ENCODE measurements at places on chromosomes 16 and 17. TPM values are rescaled to one million over a fixed set of nuclear protein-coding genes. Genes with fewer than 3 reads are reported as not detected.

The ZNF594 gene
- total RNA-seq, result 8.0 TPM

The TBC1D3C gene
- not detected for total RNA-seq

The CACNG5 gene
- not detected for total RNA-seq

The NXPH3 gene
- 0.25 TPM for total RNA-seq

The NPIPA5 gene
- total RNA-seq, result 16.0 TPM

The CDH15 gene
- not detected for total RNA-seq

The HAP1 gene
- total RNA-seq, result 0.23 TPM

The C16orf92 gene
- not detected for total RNA-seq

The ANKRD40 gene
- total RNA-seq, result 39.4 TPM

The BAIAP3 gene
- total RNA-seq, result 0.21 TPM

The MSLN gene
- not detected for total RNA-seq

The ELP5 gene
- total RNA-seq, result 65.3 TPM

The SLC6A4 gene
- total RNA-seq, result 0.02 TPM

The SIAH1 gene
- total RNA-seq, result 17.0 TPM

The MILR1 gene
- 0.46 TPM for total RNA-seq

The EVPLL gene
- not detected for total RNA-seq

The RPUSD1 gene
- 35.1 TPM for total RNA-seq

The RFWD3 gene
- 101 TPM for total RNA-seq

The CEP295NL gene
- total RNA-seq, result not detected

The CDRT15 gene
- not detected for total RNA-seq

The PPP1R27 gene
- total RNA-seq, result not detected

The ARHGDIG gene
- 0.82 TPM for total RNA-seq

The MT1H gene
- not detected for total RNA-seq

The GCGR gene
- total RNA-seq, result not detected

The CDH8 gene
- not detected for total RNA-seq

The SKAP1 gene
- total RNA-seq, result 60.5 TPM

The DNAAF8 gene
- 0.11 TPM for total RNA-seq

The C17orf50 gene
- not detected for total RNA-seq

The KRT25 gene
- total RNA-seq, result not detected

The FBXW10 gene
- total RNA-seq, result not detected

The ZNF500 gene
- 18.1 TPM for total RNA-seq

The ITGB4 gene
- total RNA-seq, result 1.3 TPM

The TM4SF5 gene
- total RNA-seq, result not detected

Measured in activated T-helper 2 cell treated with anti-CD3 and anti-CD28 coated beads, Interferon-gamma antibody, Interleukin-2, Interleukin-4, amounts not matched to agents 10 μg/mL and 5 μg/mL and 100 μg/mL, durations not matched to agents 14 hours and 24 hours and 36 hours (primary cell).